ENCODE measurements at places on chromosomes 3 and 15.

DNA sequence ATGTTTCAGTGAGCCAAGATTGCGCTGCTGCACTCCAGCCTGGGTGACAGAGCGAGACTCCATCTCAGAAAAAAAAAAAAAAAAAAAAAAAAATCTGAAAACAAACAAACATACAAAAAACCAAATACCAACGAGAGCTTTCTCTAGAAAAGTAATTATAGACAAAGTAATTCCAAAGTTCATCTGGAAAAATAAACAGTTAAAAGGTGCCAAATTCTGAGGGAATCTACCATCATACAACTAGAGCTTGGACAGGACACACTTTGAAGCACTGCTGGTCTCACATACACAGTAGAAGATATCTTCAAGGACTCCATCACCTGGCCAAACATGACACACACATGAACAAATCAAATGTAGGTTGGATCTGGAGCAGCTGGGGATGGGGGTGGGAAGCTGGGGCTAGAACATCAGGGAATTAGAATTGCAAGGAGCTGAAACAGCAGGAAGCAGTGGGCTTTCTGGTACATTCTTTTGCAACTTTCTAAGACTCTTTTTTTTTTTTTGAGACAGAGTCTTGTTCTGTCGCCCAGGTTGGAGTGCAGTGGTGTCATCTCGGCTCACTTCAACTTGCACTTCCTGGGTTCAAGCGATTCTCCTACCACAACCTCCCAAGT, 41.1 kb upstream of the CTSH start:
- no peak for DNase-seq

DNA sequence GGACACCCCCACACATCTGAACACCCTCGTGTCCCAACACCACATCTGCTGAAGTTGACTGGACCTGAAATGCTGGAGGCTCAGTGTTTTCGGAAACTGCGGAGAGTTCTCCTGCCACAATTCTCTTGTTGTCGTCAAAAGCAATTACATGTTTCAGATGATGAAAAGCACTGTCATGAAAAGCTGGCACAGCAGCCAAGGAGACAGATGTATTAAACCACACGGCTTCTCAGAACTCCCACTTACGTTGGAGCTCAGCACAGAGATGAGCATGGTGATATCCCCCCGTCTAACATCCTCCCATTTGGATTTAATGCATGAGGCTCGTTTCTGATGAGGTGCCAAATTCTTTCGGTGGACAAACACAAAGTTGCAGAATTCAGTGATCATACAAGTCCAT, 180.1 kb downstream of the RORA start:
- no peak for DNase-seq

- no peak for DNase-seq
Measured at GRCh38 chr3:159032311-159032710, 230.5 kb downstream of the MFSD1 start.

DNA sequence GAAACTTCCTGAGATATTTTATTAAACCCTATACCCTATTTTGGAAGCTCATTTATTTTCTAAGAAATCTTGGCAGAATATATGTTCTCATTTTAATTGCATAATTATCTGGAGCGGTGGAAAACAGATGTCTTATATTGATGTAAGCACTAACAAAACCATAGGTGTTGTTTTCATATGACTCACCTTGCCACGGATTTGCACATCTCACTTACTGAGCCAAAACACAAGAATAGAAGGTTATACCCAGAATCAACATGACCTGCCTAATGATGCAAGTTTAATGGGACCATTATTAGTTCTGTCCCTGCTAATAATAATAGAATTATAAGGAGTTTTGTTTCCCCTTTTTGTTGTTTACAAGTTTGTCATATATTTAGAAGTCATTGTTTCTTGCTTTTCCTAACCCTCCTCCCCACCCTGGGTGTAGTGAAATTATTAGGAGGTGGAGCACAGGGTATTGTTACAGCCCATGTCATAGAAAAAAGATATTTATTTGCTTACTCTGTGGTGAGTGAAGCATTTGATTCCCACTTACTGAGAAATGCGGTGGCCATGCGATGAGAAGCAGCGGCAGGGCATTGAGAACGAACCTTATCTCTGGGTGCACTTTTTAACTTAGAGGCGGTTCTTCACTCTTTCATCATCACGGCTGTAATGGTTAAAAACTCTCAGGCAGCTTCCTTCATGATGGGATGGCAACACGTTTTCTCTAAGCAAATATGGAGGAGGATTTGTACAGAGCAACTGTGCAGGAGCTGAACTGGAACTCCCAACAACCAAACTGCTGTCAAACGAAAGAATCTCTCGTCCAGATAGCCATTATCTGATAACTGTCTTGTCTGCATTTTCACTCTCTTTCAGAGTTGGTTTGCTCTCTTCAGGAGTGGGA, 521 bp downstream of the IL5RA start:
- no peak for DNase-seq

Measured in C1 segment of cervical spinal cord (tissue), 14 donors.